ENCODE measurements at places on chromosomes 11 and 22. TPM values are rescaled to one million over a fixed set of nuclear protein-coding genes. Genes with fewer than 3 reads are reported as not detected.

GRCh38 chr11:132898021-132898420, 634.3 kb downstream of the OPCML start:
- no peak for DNase-seq

- DNase-seq, result no peak
Observed at GRCh38 chr22:37379085-37379484, 48.2 kb downstream of the ELFN2 start.

DNA sequence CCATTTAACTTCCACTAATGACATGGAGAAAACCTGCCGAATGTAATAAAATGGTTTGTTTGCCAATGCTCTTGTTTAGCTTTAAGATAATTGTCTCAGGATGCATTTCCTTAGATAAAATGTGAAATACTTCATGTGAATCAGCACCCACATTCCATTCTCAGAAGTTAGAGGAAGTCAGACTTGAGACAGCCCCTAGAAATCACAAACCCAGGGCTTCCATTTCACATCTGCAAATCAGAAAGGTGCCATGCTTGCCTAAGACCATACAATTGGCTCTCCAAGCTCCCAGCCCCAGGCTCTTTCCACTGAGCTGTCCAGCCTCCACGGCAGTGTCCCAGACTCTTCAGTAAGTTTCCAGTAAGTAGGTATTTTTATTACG, 35.6 kb upstream of the ADORA2A start:
- DNase-seq, result no peak

GRCh38 chr22:17451316-17451715, 82.1 kb downstream of the CECR2 start:
- DNase-seq, result no peak

DNA sequence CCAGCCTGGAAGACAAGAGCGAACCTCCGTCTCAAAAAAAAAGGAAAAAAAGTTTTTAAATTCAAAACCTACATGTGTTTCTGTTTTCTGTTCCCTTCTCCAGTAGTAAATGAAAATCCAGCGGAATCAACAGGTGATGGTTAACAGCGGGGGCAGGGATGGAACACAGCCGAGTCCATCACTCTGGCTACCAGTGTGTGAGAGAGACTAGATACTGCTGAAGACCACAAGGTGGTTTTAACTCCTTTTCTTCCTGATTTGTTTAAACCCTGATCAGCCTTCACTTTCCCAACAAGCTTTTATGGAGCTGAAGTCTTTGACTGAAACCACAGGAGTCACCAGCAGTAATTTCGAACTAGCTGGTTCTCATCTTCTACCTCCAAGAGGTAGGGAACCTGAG, 3.6 kb upstream of the ARHGAP32 start:
- DNase-seq, result no peak

GRCh38 chr22:16818538-16818937, 6.7 kb downstream of the XKR3 start:
- no peak for DNase-seq

- DNase-seq, result no peak
Observed at GRCh38 chr11:33953289-33953688, 61.4 kb upstream of the LMO2 start.

GRCh38 chr22:46800102-46800857, 37.8 kb downstream of the TBC1D22A start:
- no peak for DNase-seq

DNA sequence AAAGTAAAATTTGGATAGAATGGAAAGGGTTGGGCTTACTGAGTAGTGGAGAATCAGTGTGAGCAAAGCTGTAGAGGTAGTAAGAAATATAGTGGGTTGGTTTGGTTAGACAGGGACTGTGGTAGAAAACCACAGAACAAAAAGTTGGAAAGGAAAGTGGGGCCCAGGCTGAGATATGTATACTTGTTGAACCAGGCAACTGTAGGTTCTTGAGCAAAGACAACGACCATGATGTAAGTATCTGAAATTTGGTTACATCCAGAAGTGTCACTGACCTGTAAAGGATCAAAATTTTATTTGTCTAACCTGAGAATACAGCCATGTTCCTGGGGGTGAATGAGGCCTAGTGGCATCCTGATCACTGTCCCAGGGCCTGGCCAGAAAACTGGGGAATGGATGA, 114.1 kb downstream of the STIM1 start:
- no peak for DNase-seq

GRCh38 chr11:62138630-62139425, 15.0 kb downstream of the INCENP start:
- no peak for DNase-seq

DNA sequence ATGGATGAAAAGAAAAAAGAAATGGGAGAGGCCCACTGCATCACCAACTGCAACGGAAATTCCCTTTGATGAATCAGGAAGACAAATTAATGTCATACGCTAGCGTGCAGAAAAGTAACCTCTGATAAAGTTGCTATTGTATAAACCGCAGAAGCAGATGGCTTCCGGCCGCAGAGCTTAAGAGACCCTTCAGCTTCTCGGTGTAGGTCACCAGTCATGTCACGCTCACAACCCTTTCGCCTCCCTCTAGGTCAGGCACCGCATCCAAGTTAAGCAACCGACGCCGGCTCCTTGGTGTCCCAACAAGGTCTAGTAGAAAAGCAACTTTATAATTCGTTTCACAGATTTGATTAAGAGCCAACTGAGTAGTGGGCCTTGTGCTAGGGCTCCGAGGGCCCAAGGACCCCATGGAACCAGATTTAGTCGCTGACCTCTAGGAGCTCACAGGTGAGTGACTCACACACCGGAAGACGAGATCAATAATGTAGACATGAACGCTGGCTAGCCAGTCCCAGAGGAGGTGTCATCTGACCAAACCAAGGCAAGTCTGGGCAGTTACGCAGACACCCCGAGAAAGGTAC, 1.2 kb upstream of the ZFP91 start:
- no peak for DNase-seq

GRCh38 chr11:122754553-122755322, 83.6 kb upstream of the CRTAM start:
- DNase-seq, result no peak

DNA sequence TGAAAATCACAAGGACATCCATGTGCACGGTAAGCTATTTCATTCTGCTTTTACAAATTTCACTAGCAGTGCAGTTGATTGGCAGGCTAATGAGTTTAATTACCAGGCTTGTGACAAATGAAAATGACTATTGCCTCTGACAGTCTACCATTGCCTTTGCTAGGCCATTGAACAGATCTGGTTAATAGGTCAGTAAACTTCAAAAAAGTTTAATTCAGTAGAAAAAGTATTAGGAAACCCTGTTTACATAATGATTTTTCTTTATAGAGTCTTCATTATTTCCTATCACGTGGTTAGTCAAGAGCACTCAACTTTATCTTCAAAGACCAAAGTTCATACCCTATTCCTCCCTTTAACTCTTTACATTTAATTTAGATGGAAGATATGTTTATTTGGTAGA, 77.0 kb downstream of the PRMT3 start:
- no peak for DNase-seq

- no peak for DNase-seq
Observed at GRCh38 chr11:9177438-9178091, 86.2 kb upstream of the SCUBE2 start.

GRCh38 chr11:14095882-14096281, 133.4 kb downstream of the SPON1 start:
- DNase-seq, result no peak

DNA sequence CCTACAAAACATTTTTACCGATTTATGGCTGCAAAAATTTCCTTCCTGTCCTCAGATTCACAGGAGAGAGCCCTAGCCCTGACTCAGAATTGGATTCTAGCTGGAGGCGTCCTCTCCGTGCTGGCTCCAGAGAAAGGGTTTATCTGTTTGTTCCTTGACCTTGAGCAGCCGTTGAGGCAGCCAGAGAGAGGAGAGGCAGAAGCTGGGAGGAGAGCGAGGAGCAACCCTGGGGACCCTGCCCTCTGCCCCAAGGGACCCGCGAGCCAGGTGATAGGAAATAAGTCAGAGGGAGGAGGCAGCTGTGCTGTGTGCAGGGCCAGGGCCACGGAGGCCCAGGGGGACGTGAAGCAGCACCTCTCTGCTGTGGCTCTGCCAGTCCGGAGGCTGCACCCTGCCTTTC, 75.6 kb downstream of the IGLL1 start:
- peak; percentile 84 for DNase-seq

DNA sequence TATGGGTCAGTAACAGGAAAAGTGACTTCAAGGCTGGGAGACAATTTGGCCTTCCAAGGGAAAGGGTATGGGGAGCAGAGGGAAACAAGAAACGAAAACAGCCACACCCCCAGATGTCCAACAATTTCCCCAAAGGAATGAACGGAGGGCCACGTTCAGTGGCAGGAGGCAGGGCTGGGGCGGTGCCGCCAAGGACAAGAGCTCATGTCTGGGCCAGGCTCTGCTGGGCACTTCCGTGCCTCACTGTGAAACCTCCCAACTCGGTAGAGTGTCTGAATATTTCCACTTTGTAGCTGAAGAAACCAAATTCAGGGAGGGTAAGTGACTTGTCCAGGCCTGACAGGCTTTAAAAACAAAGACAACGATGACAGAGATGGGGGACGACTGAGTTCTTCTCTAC, 11.9 kb downstream of the IFT27 start:
- DNase-seq, result no peak

DNA sequence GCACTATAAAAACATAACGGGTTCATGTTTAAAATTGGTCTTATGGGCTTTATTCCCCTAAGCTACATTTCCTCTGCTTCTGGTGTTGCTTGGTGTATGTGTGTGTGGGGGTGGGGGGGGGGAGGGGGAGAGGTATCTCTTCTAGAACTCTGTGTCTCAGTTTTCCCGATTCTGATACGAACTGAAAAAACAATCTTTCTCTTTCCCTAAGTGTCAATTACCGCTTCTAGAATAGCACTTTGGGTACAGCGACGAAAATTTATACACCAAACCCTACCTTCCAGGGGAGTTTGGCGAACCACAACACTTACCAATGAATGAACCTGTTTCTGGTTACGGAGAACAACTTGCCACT, 636 bp downstream of the NUP160 start:
- DNase-seq, result no peak

GRCh38 chr11:18775492-18776292, 15.9 kb downstream of the PTPN5 start:
- no peak for DNase-seq

GRCh38 chr11:84260862-84261261, 974.7 kb upstream of the CCDC90B start:
- no peak for DNase-seq

- no peak for DNase-seq
Observed at GRCh38 chr11:70038034-70038834, 39.9 kb upstream of the ANO1 start.

GRCh38 chr11:72665911-72666472, 8.2 kb downstream of the PDE2A start:
- DNase-seq, result no peak

DNA sequence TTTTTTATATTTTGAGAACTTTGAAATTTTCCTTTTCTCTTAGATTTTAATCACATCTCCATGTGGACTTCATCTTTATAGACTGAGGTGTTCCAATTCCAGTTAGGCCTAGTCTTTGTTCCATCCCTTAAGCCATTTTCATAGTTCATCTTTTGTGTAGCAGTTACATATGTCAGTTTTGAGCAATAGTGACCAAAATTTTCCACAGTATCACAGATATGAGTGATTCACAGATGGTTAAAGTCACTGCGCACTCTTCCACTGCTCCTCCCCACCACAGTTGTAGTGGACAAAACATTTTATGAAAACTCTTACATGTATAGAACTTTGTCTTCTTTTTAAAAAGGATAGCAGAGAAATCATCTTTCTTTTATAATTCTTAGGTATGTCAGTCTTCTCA, 42.8 kb downstream of the YAP1 start:
- no peak for DNase-seq

- peak; percentile 30 for DNase-seq
Observed at GRCh38 chr22:46089426-46090035, 60.8 kb upstream of the PPARA start.

- no peak for DNase-seq
Observed at GRCh38 chr11:2563213-2564007, 118.6 kb downstream of the KCNQ1 start.

- DNase-seq, result no peak
Observed at GRCh38 chr22:19779011-19779421, 18.4 kb downstream of the TBX1 start.

DNA sequence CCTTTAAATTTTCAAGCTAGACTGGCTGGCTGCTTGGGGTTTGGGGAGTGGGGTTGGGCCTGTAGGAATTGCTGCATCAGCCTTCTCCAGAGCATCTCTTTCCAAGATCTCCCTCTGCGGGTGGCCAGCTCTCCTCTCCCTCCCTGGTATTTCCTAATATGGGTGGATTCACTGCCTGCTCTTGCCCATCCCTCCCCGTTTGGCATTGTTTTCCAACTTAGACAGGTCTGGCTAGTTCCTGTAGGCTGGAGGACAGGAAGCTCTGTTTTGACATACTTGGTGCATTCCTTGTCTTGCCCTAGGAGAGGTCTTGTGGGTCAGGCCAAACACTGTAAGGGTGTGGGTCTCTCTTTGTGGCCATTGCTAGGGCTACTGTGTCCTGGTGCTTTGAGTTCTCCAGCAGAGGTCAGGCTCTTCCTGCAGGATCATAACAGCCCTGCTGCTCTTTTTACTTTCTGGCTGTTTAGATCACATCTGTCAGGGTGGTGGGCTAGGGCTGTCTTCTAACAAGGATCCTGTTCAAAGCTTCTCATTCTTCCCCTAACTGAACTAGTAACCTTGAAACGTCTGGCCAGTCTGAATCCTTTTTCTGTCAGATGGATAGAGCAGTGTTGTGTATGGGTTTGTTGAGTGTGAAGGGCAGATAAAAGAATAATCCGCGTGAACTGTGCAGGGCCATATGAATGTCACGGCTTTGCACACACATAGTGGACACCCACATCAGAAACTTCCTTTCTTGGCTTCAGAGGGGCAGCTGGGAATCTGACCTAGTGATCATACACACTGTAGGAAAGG, 18.3 kb upstream of the MICALL1 start:
- peak; percentile 73 for DNase-seq

DNA sequence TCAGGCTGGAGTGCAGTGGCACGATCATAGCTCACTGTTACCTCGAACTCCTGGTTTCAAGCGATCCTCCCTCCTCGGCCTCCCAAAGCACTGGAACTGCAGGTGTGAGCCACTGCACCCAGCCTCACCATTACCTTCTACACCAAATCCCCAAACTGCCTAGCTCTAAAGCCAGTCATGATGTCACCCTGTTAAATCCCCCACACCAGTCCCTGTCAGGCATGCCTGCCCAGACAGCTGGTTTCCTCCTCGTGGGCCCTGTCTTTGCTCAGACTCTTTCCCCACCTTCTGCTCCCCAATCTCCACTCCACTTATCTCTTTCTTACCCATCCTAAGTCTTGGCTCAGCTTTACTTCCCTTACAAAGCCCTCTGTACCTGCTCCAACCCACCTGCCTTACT, 12.5 kb upstream of the EXPH5 start:
- no peak for DNase-seq

The KRTAP5-7 gene
- not detected for total RNA-seq

The OR4C11 gene
- total RNA-seq, result not detected

The IL10RA gene
- total RNA-seq, result 2.2 TPM

The GGTLC3 gene
- not detected for total RNA-seq

The PAX6 gene
- total RNA-seq, result not detected

The MYBPC3 gene
- not detected for total RNA-seq

The KRTAP5-10 gene
- not detected for total RNA-seq

The ANO1 gene
- 8.6 TPM for total RNA-seq

The TSGA10IP gene
- not detected for total RNA-seq

The IL18BP gene
- total RNA-seq, result 5.7 TPM

The SLC6A5 gene
- not detected for total RNA-seq

The MRTFA gene
- total RNA-seq, result 55.0 TPM

The MS4A6A gene
- 45.8 TPM for total RNA-seq

The SCGB1C1 gene
- total RNA-seq, result not detected

The KCTD14 gene
- 0.24 TPM for total RNA-seq

The RPUSD4 gene
- 28.0 TPM for total RNA-seq
